Memory B cell (primary cell): ENCODE measurements at places on chromosomes 13 and 19.

DNA sequence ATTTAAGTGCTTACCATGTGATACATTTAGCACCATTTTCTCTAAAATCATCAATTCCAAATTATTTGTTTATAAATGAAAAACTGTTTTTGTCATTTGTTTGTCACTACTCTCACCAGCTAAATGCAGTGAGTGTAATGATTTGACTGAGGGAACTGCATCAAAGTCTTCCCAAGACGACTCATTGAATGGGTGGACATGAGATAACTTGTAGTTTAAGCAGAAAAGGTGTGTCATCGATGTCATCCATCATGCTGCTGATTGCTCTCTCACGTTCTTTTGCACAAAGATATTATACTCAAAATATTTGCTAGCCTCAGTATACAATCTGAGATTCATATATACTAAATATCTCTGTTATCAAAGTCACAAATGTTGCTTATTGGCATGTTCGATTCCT is 366.5 kb downstream of the IRS2 start:
- no peak for DNase-seq

- no peak for DNase-seq
These were observed 69.5 kb downstream of the DACH1 start for GRCh38 chr13:71797517-71797916.

- no peak for DNase-seq
These were observed 7.9 kb downstream of the CFD start for GRCh38 chr19:867301-867793.

- DNase-seq, result no peak
These were observed 41.7 kb downstream of the ELL start for GRCh38 chr19:18480006-18480691.

- DNase-seq, result no peak
These were observed 240.2 kb downstream of the LHFPL6 start for GRCh38 chr13:39362652-39363381.
